ENCODE measurements at places on chromosomes 2 and 18.

GRCh38 chr2:50343150-50343830 lies 688.6 kb downstream of the NRXN1 start:
- no peak for DNase-seq

- no peak for DNase-seq
Observed at GRCh38 chr2:217065695-217066405, 206.0 kb upstream of the TNP1 start.

DNA sequence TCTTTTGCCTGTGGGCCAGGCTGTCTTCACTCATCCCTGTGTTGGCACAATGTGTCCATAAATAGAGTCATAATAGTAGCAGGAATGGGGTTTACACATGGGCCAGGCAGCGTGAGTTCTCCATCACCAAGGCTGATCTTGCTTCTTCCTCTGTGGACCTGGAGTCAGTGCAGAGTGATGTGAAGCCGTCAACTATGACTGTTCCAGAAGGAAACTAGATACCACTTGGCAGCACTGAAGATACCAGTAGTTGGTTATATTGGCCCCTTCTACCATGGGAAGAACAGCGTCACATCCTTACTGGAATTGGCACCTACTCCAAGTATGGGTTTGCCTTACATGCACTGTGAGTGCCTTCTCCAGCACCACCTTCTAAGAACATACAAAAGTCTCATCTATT lies 30.2 kb downstream of the COPS8 start:
- DNase-seq, result no peak

- DNase-seq, result peak; percentile 55
Observed at GRCh38 chr18:49510393-49511115, 23.5 kb upstream of the C18orf32 start.

- DNase-seq, result no peak
Observed at GRCh38 chr2:11863103-11863502, 116.7 kb downstream of the LPIN1 start.

- DNase-seq, result no peak
Observed at GRCh38 chr18:61209801-61210200, 123.4 kb upstream of the CDH20 start.

GRCh38 chr2:95274291-95275150 lies at the start of gene PROM2:
Gene PROM2 (plus strand): TSS chr2:95274449. CDS start chr2:95274586, 137 bp downstream.
- DNase-seq, result peak; percentile 89

DNA sequence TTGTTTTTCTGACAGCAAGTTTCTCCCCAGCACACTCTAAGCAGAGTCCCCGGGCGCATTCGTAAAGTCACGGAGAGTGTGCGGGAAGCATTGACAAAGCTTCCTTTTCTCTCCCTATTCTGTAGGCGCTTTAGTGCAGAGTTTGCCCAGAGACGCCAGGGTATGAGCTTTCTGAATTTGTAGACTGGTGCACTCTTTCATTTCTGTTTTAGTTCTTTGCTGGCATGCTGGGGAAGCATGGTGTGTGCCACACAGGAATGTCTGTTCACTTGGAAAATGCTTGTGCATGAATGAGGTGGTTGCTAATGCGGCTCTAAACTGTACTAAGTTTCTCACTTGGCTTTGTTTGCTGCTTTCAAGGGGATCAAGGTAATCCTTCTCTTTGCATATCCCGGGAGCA lies 102.6 kb downstream of the RTN4 start:
- no peak for DNase-seq

DNA sequence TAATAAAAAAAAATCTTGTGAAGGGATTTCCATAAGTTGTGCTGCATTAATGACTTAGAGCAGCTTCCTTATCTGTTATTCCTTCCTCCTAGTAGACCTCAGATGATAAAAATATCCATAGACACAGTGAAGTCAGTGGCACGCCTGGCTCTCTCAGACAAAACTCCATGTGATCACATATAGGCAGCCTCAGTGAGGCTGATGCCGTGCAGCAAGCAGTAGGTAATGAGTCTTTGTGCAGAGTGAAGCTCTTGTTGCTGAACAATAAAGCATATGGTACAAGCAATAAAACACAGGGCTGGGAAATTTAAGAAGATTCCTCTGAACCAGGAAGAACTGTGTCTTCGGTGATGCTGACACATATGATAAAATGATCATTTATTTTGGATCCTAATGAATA lies 102.7 kb downstream of the CSRNP3 start:
- DNase-seq, result no peak

DNA sequence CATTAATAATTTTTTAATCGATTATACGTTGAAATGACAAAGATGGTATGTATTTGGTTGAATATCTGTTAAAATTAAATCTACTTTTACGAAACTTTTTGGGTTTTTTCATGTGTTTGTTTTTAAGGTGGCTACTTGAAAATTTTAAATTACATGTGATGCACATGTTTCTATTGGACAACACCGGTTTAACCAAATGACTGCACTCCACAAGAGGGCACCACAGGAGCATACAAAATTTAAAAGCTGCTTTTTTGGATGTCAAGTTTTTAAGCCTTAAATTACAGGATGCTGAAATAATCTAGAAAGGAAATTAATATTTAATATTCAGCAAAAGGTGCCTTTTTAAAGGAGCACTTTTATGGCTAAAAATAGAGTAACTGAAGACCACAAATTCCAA lies 98.7 kb downstream of the ACVR1 start:
- peak; percentile 51 for DNase-seq

DNA sequence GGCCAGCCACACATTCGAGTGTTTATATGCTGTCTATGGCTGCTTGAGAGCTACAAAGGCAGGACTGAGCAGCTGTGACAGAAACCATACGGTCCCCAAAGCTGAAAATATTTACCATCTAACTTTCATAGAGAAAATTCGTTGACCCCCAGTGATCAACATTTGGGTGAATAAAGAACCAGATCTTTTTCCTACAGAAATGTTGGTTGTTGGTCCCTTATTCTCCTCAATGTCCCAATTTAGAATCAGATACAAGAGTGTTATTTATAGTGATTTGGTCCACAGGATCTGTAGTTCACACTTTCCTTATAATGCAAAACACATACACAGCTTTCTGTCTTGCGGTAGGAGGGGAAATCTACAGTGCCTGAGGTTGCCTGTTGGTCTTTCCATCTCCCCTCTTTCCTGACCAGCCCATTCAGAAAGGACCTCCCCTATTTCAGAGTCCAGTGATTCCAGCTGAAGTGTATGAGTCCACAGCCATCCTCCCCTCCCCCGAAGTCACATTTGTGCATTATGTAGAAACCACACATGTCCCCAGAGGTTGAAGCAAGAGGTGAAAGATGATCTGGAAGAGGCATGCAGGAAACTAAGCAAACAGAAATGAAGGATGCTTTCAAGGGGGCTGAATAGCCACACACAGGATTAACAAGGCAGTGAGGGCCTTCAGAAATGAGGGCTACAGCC lies 61.9 kb downstream of the SPRED2 start:
- DNase-seq, result no peak

DNA sequence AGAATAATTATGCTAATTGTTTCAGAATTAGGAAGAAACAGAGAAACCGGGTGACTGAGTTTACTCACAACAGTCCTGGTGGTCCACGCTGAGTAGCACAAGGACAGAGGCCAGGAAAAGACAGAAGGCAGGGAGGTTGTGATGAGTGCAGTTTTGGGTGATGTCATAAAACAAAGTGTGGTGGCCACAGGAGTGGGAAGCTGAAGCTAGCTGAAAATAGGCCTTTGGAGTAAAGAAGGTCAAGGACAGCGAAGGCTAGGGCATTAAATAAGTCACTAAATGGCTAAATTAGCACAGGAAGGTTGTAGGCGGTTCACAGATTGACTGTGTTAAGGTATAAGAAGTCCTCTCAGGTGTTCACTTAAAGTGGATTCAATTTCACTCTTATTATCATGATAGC lies 120.9 kb upstream of the TTN start:
- DNase-seq, result peak; percentile 26

DNA sequence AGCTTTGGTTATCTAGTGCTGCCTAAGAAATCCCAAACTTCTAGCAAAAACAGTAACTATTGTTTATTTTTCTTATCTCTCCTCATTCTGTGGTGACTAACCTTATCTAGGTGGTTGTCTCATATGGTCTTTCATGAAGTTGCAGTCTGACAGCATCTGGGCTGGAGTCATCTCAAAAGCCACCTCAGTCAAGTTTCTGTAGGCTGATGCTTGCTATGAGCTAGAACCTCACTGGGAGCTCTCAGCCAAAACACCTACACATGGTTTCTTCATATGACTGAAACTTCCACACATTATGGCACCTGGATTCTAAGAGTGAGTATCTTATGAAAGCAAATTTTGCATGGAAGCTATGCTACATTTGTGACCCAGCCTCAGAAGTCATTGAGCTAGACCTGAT lies 596.4 kb upstream of the VRK2 start:
- peak; percentile 65 for DNase-seq

DNA sequence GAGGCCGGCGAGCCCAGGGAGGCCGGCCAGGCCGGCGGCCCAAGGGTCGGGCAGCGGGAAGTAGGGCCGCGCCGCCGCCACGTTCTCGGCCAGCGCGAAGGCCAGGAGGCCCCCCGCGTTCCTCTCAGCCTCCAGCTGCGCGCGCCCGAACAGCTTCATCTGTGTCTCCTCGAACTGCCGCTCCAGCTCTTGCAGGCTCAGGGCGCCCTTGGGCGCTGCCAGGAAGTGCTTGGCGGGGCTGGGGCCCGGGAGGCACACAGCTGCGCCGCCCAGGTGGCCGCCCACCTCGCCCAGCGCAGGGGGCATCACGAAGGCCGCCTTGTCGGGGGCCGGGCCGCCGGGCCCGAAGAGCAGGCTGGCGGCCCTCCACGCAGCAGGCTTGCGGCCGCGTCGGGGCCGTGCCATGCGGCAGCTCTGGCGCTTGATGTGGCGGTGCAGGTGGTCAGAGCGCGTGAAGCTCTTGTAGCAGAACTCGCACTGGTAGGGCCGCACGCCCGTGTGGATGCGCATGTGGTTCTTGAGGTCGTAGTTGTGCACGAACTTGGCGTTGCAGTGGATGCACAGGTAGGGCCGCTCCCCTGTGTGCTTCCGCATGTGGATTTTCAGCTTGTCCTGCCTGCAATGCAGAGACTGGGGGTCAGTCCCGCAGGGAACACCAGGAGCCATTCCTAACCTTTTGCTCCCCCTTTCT lies 99.0 kb upstream of the SMAD2 start:
- no peak for DNase-seq

GRCh38 chr2:25201265-25201664 lies 32.9 kb upstream of the POMC start:
- peak; percentile 56 for DNase-seq
